ENCODE measurements at places on chromosomes 12 and 14.

- no peak for DNase-seq
Measured at GRCh38 chr14:105806568-105806967, 280.2 kb downstream of the TMEM121 start.

DNA sequence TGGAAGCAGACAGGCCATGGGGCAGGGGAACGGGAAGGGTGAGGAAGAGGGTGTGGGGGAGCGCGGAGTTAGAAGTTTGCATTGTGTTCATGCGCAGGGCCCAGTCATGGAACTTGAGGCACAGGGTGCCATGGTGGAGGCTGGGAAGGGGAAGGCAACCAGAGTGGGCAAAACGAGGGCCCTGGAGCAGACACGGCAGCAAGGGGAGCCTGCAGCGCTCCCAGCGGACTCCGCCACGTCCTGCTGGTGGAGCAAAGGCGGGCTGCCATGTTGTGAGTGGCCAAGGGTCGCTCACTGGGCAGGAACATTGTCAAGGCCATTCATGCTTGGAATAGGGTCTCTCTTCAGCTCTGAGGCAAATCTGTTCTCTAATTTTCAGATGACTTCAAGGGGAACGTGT lies 20.5 kb downstream of the DEGS2 start:
- DNase-seq, result no peak

- no peak for DNase-seq
Measured at GRCh38 chr12:95674631-95675030, 115.9 kb downstream of the NTN4 start.

DNA sequence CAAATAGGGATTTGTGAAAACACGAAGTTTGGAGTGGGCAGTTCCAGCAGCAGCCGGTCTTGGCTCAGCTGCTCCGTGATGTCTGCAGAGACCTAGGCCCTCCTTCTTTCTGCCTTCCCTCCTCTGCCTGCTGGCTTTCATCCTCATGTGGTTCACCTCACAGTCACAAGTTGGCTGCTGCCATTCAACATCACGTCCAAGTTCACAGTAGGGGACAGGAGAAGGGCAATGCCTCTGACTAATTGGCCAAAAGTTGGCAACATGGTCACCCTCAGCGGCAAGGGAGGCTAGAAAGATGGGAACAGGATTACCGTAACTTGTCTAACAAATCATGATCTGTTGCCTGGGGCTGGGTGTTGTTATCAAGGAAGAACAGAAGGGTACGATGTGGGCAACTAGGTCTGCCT lies 7.8 kb upstream of the CACNA2D4 start:
- no peak for DNase-seq

- DNase-seq, result no peak
Measured at GRCh38 chr12:26795910-26796309, 37.1 kb downstream of the ITPR2 start.

GRCh38 chr14:24761141-24761540 lies 127.2 kb upstream of the GZMB start:
- no peak for DNase-seq

GRCh38 chr12:95804291-95804690 lies 13.7 kb upstream of the NTN4 start:
- DNase-seq, result no peak

- DNase-seq, result no peak
Measured at GRCh38 chr12:95960241-95960640, 17.1 kb downstream of the AMDHD1 start.

DNA sequence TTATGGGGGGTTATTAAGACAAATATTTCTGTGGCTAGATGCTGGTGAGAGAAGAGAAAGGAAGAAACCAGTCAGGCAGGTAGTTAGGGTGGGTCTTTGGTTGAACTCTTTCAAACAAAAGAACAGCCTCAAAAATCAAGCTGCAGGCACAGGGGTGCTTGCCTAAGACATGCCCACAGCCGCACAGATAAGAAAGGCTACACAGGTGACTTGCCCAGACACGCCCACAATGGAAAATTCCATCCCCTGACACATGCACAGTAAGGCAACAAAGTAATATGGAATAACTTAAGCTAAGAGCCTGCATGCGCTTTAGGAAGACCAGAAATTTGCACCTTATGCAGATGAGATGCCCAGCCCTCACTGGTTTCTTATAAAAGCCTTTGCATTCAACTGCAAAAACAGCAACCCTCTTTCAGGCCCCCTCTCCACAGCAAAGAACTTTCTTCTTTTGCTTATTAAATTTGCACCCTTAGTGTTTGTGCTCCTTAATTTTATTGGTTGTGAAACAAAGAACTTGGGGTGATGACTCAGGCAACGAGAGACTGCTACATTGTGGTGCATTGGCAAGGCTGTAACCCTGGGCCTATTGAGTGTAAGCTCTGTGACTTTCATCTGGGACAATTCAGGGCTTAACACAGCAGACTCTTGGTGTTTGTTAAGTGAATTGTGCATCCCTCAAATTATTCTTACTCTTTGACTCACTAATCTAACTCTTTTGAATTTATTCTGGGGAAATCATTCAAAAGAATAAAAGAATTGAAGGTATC lies 149.4 kb downstream of the RPAP3 start:
- no peak for DNase-seq

- DNase-seq, result no peak
Measured at GRCh38 chr12:3216726-3217682, 139.8 kb downstream of the TSPAN9 start.

DNA sequence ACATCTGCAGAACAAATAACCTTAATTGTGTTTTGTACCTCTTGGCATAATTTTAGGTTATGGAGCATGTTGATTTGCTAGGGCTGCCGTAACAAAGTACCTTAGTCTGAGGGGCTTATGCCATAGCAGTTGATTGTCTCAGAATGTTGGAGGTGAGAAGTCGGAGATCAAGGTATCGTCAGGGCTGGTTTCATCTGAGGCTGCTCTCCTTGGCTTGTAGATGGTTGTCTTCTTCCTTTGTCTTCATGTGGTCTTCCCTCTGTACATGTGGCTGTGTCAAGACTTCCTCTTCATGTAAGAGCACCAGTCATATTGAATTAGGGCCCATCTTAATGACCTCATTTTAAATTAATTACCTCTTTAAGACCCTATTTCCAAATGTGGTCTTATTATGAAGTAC lies 64.4 kb upstream of the PTHLH start:
- DNase-seq, result no peak

GRCh38 chr12:84856156-84856900 lies 56.3 kb downstream of the SLC6A15 start:
- DNase-seq, result no peak

GRCh38 chr14:56590535-56590960 lies 10.9 kb downstream of the TMEM260 start:
- no peak for DNase-seq

DNA sequence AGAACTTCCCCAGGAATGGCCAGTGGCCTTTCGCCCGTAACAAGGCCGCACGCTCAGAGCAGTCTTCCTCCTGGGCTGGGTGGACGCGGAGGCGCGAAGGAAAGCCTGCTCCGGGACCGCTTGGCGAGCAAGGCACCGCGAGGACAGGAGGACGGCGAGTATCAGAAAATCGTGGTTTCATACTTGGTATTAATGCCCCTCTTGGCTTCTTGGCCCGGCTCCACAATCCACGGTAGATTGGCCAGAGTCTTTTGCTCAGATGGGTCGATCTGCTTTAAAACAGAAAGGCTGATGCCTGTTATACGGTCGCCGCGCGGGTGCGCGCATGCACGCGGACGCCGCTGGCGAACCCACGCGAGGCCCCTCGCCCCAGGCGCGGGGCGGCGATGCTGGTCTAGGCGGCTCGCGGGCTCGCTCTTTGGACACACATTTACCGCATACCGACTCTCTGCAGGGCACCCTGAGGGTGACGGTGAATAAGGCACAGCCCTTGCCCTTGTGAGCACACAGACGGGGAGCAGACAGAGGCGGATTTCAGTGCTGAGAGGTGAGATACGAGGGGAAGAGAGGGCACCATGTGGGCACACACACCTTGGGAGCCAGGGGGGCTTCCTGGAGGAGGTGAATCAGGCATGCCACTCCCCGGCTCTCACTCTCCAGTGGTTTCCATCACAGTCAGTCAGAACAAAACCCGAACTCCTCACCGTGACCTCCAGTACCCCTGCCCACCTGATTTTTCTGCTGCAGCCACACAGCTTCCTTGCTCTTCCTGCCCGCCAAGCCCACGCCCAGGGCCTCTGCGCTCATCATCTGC lies 100.7 kb downstream of the APAF1 start:
- DNase-seq, result peak; percentile 4

DNA sequence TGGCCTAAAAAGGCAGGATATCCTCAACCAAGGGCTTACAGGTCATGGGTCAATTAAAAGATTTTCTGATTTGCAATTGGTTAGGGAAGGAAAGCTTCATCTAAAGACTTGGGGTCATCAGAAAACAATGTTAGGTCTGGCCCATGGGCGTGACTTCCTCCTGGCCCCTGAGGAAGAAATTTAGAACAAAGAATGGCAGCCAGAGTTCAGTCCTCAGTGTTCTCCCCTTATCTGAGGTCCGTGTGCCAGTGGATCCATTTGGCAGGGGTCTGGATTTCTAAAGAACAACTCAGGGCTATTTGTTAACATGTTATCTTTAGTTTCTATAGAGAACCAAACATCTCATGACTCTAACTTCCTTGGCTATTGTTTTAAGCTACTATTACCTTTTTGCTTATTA lies 27.8 kb upstream of the NFYB start:
- DNase-seq, result no peak

GRCh38 chr14:21352587-21352986 lies 31.2 kb downstream of the SUPT16H start:
- no peak for DNase-seq

DNA sequence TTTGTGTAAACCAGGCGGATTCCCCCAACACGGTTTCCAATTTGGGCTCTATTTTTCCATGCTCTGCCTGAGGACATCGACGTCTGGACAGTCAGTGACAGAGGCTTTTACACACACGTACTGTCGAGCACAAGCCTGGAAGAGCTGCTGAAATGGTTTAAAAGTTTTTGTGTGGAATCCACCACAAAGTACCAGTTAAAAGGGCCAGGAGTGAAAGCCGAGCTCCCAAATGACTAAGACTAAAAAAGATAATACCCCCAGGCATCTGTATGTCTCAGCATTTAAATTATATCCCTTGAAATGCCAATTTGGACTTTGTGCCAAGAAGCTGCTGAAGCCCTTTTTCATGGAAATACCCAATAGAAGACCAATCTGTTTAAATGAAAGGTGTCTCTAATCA lies 173.2 kb downstream of the EGLN3 start:
- no peak for DNase-seq

DNA sequence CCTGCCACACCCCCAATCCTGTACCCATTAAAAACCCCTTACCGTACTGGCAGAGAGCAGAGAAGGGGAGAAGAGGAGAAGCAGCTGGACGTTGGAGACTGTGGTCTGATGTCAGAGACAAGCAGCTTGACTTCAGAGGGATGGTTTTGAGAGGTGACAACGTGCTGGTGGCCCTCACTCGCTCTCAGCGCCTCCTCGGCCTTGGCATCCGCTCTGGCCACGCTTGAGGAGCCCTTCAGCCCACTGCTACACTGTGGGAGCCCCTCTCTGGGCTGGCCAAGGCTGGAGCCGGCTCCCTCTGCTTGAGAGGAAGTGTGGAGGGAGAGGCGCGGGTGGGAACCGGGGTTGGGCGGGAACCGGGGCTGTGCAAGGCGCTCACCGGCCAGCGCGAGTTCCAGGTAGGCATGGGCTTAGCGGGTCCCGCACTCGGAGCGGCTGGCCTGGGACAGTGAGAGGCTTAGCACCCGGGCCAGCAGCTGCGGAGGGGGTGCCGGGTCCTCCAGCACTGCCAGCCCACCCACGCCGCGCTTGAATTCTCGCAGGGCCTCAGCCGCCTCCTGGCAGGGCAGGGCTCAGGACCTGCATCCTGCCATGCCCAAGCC lies 67.6 kb upstream of the PPP4R3A start:
- DNase-seq, result no peak

DNA sequence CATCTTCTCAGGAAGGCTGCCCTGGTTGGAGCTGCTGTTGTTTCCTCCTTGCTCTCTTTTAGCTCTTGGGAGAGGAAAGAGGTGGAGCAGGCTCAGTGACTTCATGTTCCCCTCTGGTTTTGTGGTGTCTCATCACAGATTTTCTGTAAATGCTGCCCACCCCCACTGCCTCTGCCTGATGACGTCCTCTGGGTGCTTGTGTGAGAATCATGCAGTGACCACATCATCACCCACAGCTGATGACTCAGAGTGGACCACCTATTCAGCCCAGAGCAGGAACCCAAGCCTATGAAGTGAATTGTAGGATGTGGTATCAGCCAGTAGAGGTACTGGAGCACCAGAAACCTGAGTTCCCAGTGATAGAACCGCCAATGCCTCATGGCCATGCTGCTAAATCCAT lies at the start of gene GZMB:
Gene GZMB, minus strand, starts transcription at position 33 of the 400 bp plus-strand sequence. Its CDS starts 30 bp downstream, at position 3.
- peak; percentile 32 for DNase-seq

- no peak for DNase-seq
Measured at GRCh38 chr12:22525426-22525825, 18.9 kb downstream of the C2CD5 start.

GRCh38 chr14:23299211-23299957 lies 3.3 kb downstream of the PPP1R3E start:
- no peak for DNase-seq

DNA sequence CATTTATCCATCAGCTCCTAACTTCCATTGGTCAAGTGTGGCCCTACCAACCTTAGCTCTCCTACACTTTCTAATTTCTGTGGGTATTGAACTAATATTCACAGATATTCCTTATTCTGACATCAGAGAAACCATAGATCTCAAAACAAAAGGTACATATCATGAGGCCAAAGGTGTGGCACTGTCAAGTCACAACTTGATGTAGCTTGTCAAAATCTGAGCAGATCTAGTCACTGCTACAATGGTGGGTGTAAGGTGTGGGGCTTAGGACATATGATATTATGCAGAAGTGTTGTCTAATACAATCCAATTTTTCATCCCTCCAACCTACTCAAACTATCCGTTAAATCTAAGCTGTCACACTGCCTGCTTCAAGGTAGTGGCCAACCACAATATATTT lies 114.0 kb upstream of the FAR2 start:
- DNase-seq, result no peak

DNA sequence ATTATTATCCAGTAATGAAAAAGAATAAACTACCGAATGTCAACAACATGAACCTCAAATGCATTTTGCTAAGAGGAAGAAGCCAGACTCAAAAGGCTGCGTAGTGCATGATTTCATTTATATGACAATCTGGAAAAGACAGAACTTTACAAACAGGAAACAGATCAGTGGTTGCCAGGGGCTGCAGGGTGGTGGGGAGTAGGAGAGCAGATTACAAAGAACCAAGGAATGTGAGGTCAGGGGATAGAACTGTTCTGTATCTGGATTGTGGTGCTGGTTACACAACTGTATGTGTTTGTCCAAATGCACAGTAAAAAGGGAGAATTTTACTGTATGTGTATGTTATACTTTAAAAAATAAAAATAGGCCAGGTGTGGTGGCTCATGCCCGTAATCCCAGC lies 89.7 kb upstream of the MYL2 start:
- DNase-seq, result no peak
